Stimulated activated CD8-positive, alpha-beta memory T cell treated with anti-CD3 and anti-CD28 coated beads, Interleukin-2, amount 100 ng/mL, for 1 hour (primary cell): ENCODE measurements at places on chromosomes 12 and 14.

- no peak for DNase-seq
Observed at GRCh38 chr12:8832500-8832899, 10.1 kb downstream of the A2ML1 start.

- no peak for DNase-seq
Observed at GRCh38 chr14:39038542-39038941, 64.5 kb downstream of the SEC23A start.

GRCh38 chr14:104353221-104353920 lies 215.0 kb downstream of the KIF26A start:
- DNase-seq = no peak

DNA sequence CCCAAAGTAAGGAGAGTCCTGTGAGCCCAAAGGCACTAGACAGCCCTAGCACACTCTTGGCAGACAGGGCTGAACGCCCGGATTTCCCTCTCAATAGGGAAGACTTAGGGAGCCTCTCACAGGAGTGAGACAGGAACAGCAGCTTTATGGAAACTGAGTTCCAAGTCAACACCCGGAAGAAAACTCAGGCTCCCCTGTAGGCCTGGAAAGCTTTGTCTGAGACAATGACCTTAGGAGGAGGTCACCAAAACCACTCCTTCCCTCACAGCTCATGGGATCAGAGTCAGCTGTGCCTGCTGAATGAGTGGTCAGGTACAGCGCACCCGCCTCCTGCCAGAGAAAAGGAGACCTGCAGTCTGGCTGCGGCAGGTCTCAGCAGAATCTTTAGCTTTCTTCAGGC lies 229.5 kb downstream of the CACNA1C start:
- DNase-seq = no peak

GRCh38 chr12:88334271-88334670 lies 192.2 kb downstream of the TMTC3 start:
- DNase-seq = no peak

DNA sequence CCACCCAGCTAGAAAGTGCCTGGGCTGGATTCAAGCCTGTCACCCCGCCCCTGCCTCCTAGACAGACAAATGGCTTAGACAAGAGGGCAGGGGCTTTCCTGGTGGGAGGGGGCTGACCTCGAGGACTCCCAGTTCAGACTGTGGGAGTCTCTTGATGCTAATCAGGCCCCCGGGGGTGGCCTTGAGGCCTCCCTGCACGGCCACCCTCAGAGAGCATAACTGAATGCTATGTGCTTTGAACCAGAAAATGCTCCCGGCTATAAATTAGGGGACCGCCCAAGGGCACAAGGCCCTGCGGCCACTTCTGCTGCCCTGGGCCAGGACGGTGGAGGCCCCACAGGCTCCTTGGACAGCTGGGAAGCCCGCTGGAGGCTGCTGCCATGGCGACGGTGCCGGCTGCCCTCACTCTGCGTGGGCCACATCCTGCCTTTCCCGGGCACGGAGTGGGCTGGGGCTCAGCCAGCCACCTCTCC lies 111.0 kb upstream of the NCOR2 start:
- DNase-seq = no peak

- DNase-seq = no peak
Observed at GRCh38 chr12:132398386-132398991, 69.1 kb upstream of the GALNT9 start.

- DNase-seq = no peak
Observed at GRCh38 chr12:27637524-27637923, 58.7 kb upstream of the REP15 start.

GRCh38 chr12:50567926-50568325 lies 63.1 kb downstream of the DIP2B start:
- no peak for DNase-seq

- no peak for DNase-seq
Observed at GRCh38 chr12:120698665-120699064, 11.6 kb upstream of the UNC119B start.

DNA sequence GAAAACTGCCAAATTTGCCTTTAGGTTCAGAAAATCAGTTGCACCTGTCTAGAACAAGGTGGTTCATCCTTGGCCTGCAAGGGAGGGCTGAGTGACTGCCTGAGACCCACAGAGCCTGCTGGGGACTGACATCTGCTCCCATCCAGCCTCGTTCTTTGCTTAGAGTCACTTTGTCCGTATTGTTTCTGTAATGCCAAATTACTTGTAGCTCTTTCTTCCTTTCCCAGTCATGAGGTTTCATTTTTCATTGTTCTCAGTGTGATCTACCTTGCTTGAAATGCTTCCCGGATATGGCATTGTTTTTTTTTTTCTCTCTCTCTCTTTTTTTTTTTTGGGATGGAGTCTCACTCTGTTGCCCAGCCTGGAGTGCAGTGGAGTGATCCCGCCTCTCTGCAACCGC lies 21.3 kb downstream of the TSPAN9 start:
- DNase-seq = no peak

GRCh38 chr12:19963972-19964371 lies 404.4 kb upstream of the PDE3A start:
- no peak for DNase-seq

GRCh38 chr12:88855301-88855700 lies 275.0 kb upstream of the KITLG start:
- DNase-seq = no peak

DNA sequence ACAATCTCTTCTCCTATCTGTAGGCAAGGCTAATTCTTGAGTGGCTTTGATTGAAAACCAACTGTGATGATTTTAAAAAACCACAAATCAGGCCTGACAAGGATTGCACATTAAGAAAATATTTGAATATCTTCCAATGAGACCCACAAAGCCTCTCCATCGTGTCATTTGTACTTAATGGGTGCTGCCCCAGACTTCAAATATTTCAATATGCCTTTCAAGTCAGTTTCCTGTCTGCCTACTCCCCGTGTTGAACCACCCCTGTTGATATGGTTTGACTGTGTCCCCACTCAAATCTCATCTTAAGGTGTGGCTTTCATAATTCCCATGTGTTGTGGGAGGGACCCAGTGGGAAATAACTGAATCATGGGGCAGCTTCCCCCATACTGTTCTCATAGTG lies 159.7 kb upstream of the EGLN3 start:
- DNase-seq = no peak

- no peak for DNase-seq
Observed at GRCh38 chr12:1805441-1806081, 14.8 kb upstream of the LRTM2 start.

- DNase-seq = no peak
Observed at GRCh38 chr12:92365333-92365732, 219.7 kb upstream of the BTG1 start.

DNA sequence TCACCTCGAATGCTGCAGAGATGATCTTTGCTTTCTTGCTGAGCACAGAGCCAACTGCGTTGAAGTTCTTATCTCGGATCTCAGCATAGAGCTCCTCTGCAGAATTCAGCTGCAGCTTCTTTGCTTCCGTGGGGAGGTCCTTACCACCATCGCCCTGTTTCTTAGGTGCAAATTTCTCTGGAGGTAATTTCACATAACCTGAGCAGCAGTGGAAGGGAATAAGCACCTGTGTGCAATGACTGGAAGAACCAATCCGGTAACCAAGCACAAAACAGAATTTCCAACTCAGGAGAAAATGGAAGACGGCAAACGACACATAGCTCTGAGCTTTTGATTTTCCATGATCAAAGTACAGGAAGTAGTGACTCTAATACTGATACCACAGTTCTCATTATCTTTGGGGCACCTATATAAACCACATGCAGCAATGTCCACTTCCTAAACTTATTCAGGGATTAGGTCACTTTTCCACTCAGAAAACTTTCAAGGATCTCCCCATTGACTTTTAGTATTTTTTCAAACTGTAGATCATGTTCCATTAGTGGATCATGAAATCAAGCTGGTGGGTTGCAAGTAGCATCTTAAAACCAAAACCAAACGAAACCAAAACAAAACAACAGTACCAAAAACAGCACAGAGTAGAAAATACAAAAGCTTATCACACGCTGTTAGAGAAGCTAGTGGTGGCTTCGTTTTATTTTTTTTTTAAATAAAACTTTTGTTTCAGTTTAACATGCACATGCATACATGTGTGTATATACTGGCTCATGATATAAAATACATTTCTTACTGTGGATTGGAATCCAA lies 18.9 kb upstream of the DIABLO start:
- DNase-seq = no peak

- DNase-seq = no peak
Observed at GRCh38 chr14:96804895-96805294, 7.7 kb downstream of the VRK1 start.

DNA sequence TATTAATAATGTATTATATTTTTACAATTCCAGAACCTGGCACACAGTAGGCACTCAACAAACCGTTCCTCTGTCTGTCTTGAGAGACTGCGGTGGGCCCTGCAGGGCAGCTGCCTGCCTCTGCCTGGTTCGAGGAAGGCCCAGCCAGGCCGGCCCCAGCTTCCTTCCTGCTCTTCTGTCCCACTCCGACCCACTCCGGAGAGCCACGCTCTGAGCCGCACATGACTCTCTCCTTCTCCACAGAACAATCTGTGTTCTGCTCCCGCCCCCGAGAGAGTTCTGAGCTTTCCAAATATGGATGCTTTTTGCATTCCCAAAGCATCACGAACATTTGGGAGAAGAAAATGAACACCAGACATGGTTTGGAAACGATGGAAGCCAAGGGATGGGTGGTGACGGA lies 57.3 kb downstream of the TTC7B start:
- DNase-seq = no peak

DNA sequence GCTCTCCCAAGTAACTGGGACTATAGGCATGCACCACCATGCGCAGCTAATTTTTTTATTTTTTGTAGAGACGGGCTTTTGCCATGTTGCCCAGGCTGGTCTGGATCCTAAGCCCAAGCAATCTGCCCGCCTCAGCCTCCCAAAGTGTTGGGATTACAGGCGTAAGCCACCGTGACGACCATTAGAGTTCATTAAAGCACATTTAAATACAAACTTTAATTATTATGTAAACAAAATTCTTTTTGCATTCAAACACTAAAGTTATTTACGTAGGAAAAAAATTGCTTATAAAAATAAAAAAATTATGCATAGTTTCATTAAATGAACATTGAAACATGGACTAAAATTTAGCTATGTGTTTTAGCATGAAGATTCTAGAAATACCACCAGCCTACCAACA lies 7.2 kb downstream of the RPAP3 start:
- no peak for DNase-seq

DNA sequence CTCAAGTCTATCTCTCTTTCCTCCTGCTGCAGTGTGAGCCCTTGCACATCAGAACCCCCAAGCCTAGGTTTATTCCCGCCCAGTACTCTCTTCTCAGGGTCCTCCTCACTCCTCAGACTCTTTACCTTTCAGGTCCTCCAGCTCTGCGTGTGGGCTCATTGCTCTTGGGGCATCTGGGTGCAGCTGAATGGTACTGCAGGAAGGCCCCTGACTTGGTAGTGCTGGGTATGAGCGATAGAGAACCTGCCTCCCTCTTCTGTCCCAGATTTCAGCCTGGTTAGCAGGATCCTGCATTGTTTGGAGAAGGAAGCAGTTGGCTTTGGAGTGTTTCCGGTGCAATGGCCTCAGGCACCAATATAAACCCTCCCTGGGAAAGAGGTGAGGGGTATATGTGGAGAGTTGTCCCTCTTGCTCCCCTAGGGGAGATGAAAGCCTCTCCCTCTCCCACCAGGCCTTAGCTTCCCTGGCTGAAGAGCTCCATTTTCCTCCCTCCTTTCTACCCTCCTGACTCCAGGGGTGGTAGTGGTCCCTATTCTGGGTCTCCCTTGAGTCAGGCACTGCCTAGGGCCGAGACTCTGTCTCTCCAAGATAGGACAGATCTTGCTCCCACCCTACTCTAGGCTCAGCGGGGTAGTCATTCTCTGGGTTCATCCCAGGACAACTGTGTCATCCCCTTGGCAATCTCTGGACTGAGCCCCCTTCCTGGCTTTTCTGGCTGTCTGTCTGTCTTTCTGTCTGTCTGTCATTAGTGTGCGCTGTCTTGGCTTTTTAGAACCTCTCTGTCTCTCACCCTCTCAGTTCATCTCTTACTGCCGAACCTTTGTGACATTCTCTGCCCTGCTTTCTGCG lies 3.8 kb downstream of the LRP1 start:
- DNase-seq = no peak

GRCh38 chr12:99976762-99977161 lies 8.0 kb downstream of the ANKS1B start:
- DNase-seq = no peak

GRCh38 chr12:82486524-82487235 lies 128.4 kb downstream of the METTL25 start:
- no peak for DNase-seq

GRCh38 chr12:114529966-114530365 lies 124.0 kb upstream of the TBX5 start:
- no peak for DNase-seq

DNA sequence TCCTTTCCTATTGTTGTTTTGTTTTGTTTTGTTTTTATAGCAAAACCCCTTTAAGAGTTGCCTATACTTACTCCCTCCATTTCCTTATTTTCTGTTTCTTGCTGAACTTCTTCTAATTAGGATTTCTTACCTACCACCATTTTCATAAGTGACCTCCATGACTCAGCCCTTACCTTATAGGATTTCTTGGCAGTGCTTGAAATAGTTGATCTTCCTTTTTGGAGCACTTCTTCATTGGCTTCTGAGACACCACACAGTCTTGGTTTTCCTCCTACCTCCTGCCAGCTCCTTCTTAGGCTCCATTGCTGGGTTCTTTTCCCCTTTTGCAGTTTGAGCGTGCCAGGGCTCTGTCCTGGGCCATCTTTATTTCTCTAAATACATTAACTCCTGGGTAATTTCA lies 23.4 kb upstream of the EID3 start:
- no peak for DNase-seq

DNA sequence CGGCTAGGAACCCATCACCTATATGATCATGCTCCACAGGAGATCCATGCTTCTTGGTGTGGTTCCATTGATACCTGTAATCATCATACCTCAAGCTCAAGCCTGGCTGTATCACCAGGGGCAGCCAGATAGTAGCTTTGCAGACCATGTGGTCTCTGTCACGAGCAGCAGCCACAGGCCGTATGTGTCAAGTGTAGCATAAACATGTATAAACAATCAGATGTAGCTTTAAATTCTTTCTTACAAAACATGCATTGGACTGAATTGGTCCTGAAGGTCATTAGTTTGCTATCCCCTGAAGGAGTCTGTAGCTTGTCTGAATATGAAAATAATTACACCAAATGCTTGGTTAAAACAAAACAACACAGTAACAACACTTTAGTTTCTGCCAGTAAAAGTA lies 1223.2 kb upstream of the TMEM132C start:
- DNase-seq = no peak
